Activated CD8-positive, alpha-beta memory T cell treated with anti-CD3 and anti-CD28 coated beads, Interleukin-2, amount 10 ng/mL, durations not matched to agents 7 days and 5 days (primary cell): ENCODE measurements at places on chromosomes 2 and 18. TPM values are rescaled to one million over a fixed set of nuclear protein-coding genes. Genes with fewer than 3 reads are reported as not detected.

The SAG gene
- 0.09 TPM for total RNA-seq

The SERPINB2 gene
- total RNA-seq = not detected

GRCh38 chr2:218257390-218257981, 3.3 kb upstream of the GPBAR1 start:
- H3K4me3 ChIP-seq = peak overlapping the region; percentile 8
- peak overlapping the region; percentile 86 for H3K27ac ChIP-seq
- no peaks in the 10 kb centered on the region for H3K27me3 ChIP-seq
- H3K36me3 ChIP-seq = peaks cover 29% of the 10 kb centered on the region
- H3K4me1 ChIP-seq = peaks cover 20% of the 10 kb centered on the region

DNA sequence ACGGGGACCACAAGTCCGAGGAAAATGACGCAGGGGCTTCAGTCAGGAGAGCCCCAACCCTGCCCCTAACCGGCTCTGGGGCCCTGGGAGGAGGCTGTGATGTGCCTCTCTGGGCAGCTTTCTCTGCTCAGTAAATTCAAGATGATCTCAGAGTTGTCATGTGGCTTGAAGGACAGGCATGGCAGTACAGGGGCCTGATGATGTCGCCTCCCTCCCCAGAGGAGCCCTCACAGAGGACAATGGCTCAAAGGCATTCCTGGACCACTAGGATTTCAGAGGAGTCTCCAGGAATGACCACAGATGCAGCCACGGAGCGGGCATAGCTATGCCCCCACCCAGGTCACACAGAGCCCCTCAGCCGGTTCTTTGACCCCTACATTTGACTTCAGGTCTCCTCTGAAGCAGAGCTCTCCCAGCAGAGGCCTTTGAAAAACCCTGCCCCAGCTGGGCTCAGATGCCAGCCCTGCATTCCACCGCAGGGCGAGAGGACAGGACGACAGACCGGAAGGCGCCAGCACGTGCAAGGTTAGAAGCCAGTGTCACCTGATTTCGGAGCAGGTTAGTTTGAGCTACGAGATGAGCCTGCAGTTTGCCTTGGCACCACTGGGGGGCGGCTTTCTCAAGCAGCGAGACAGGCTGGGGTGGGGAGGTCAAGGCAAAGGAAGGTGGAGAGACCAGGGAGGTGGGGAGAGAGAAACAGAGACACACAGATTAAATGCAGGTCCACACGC, 39.2 kb downstream of the BIN1 start:
- H3K4me3 ChIP-seq = no peak overlapping the region
- peaks cover 41% of the 10 kb centered on the region for H3K4me1 ChIP-seq
- H3K36me3 ChIP-seq = peaks cover 12% of the 10 kb centered on the region
- H3K27ac ChIP-seq = peak overlapping the region; percentile 22

GRCh38 chr2:58686776-58687175, 445.7 kb upstream of the FANCL start:
- no peaks in the 10 kb centered on the region for H3K27me3 ChIP-seq
- no peaks in the 10 kb centered on the region for H3K36me3 ChIP-seq
- no peaks in the 10 kb centered on the region for H3K4me1 ChIP-seq
- no peak overlapping the region for H3K4me3 ChIP-seq
- H3K27ac ChIP-seq = no peak overlapping the region

- H3K4me3 ChIP-seq = no peak overlapping the region
- H3K27ac ChIP-seq = no peak overlapping the region
- H3K36me3 ChIP-seq = no peaks in the 10 kb centered on the region
- no peak for DNase-seq
- no peaks in the 10 kb centered on the region for H3K4me1 ChIP-seq
Observed at GRCh38 chr2:80473796-80474195, 169.2 kb upstream of the LRRTM1 start.

GRCh38 chr18:73549236-73549635, 598.4 kb downstream of the FBXO15 start:
- H3K4me3 ChIP-seq = no peak overlapping the region
- no peaks in the 10 kb centered on the region for H3K27me3 ChIP-seq
- H3K4me1 ChIP-seq = no peaks in the 10 kb centered on the region
- DNase-seq = no peak

- H3K36me3 ChIP-seq = peaks cover 18% of the 10 kb centered on the region
- peaks cover 76% of the 10 kb centered on the region for H3K4me1 ChIP-seq
- H3K27me3 ChIP-seq = no peaks in the 10 kb centered on the region
- DNase-seq = no peak
- no peak overlapping the region for H3K27ac ChIP-seq
Observed at GRCh38 chr2:225008179-225008856, 34.0 kb downstream of the DOCK10 start.
